HuH-7 (cell line): ENCODE measurements at places on chromosomes 3 and 15.
A peak's percentile ranks its signal among the peaks of the same experiment; 100 is the strongest.

- peak; percentile 83 for DNase-seq
Observed at GRCh38 chr3:115792206-115792955, 169.1 kb downstream of the GAP43 start.

- DNase-seq = no peak
Observed at GRCh38 chr3:57942388-57942787, 65.8 kb upstream of the FLNB start.

DNA sequence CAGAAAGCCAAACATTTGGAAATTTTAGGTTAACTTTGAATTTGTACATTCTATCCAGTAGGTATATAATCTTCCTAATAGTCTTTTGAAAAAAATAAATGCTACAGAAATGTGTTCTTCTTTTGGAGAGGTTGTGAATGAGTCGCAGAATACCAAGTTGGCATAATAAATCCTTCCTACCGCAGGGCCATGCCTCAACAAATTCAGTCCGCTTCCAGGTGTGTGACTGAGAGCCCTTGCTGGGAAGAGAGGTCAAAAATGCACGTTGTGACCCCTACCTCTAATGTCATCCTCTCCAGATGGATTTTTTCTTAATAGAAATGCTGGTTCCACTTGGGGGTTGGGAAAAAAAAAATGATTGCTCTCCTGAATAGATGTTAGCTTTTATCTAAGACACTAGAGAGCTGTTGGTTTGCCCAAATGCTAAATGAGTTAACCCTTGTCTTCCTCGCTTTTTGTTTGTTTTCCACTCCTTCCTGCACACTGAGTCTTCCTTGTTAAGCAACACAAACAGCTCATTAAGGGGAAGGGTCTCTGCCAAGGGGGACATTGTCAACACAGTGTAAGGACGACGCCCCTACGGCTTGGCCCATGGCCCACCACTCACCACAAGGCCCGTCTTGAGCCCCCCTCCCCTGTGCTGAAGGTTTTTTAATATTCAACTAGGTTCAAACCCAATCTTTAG is 33.9 kb downstream of the RLBP1 start:
- DNase-seq = no peak

DNA sequence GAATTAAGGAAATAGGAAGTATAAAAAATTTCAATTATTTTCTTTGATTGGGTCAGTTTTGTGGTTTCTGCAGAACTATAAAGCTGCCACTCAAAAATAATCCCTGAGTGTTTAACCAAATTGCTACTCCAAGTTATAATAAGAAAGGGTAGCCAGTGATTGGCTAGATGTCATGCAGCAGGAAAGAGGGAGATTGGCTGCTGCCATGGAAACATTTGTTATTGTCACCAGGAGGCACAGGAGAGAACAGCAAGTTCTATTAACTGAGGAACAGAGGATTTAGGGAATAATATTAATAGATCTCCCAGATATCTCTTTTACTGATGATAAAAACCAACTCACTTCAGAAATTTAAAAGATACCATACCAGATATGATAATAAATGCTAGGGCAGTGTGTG is 42.6 kb downstream of the CLDN1 start:
- no peak for DNase-seq

DNA sequence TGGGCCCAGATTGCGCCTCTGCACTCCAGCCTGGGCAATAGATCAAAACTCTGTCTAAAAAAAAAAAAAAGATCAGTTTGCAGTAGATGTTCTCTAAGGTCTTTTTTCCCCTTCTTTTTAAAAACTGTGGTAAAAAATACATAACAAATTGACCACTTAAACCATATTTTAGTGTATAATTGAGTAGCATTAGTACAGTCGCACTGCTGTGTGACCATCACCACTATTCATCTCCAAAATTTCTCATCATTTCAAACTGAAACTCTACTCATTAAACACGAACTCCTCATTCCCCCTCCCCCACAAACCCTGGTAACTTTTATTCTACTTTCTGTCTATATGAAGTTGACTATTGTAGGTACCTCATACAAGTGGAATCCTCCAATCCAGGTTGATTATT is 160.3 kb downstream of the PEX5L start:
- no peak for DNase-seq

- no peak for DNase-seq
Observed at GRCh38 chr15:73786538-73786937, 33.4 kb upstream of the INSYN1 start.

DNA sequence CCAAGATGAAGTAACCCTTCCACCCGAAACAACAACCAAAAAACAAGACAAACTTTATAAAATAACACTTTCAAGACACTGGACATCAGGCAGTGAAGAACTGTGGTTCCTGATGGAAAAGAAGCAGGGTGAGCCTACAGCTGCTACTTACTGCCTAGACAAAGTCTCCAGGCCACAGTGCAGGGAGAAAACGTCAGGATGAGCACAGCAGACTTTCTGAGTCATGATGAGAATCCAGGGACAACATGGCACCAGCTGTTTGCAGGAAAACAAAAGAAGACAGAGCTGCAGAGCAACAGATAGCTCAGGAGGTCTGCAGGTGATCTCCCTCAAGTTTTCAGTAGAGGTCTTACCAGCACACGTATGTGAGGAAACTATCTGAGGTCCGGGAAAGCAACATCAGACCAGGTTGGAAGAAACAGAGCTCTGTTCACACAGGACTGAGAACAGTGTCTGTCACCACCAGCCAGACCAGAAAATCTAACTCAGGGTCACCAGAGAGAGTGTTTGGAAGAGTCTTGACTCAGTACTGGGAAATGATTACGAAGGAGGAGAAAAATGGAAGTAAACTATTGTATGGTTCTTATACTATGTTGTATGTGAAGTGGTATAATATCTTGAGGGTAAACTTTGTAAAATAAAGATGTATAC is 108.9 kb downstream of the ANO10 start:
- DNase-seq = no peak

GRCh38 chr15:38197553-38197952 is 55.1 kb upstream of the SPRED1 start:
- no peak for DNase-seq

DNA sequence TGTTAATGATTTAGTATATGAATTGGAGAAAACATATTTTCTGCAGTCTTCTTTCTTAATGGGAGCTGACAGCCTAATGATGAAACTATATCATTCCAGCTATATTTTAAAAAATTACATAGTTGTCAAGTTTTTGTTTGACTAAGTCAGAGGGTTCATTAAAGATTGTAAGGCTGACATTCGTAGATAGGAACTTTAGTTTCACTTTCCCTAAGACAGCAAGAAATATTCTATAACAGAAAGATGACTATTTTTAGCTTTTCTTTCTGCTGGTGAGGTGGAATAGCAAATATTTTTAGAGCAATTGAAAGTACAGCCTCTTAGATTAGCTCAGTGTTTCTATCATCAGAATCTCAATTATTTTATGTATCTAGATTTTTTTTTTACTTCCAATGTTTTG is 60.2 kb downstream of the PIAS1 start:
- no peak for DNase-seq

DNA sequence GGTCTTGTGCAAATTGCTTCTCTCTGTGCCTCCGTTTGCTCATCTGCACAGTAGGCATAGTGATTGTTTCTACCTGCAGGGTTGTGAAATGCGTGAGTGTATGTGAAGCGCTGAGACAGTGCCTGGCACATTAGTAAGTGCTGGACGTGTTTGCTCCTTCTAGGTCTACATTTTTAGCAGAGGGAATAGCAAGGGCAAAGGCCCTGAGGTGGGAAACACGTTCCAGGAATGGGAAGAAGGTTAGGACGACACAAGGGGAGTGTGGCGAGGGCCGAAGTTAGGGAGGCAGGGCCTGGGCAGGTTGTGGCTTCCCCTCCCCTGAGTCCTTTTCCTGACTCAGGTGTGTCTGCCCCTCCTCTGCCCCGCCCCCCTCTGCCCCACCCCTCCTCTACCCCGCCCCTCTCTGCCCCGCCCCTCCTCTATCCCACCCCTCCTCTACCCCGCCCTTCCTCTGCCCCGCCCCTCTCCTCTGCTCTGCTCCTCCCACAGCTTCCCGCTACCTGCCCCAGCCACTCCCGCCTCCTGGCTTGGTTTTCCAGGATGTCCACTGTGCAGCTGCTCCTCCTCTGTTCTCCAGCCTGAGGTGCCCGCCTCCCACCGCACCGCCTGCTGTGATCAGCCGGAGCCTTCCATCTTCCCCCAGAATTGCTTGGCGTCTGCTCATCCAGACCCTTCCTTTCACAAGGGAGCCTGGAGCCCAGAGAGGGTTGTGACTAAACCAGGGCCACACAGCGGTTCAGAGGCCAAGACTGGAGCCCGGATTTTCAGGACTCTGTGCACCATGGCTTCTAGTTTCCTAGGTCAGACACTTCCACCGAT is 31.1 kb upstream of the SMAD6 start:
- DNase-seq = peak; percentile 64

GRCh38 chr3:12559520-12559919 is 2.6 kb downstream of the MKRN2 start:
- no peak for DNase-seq

DNA sequence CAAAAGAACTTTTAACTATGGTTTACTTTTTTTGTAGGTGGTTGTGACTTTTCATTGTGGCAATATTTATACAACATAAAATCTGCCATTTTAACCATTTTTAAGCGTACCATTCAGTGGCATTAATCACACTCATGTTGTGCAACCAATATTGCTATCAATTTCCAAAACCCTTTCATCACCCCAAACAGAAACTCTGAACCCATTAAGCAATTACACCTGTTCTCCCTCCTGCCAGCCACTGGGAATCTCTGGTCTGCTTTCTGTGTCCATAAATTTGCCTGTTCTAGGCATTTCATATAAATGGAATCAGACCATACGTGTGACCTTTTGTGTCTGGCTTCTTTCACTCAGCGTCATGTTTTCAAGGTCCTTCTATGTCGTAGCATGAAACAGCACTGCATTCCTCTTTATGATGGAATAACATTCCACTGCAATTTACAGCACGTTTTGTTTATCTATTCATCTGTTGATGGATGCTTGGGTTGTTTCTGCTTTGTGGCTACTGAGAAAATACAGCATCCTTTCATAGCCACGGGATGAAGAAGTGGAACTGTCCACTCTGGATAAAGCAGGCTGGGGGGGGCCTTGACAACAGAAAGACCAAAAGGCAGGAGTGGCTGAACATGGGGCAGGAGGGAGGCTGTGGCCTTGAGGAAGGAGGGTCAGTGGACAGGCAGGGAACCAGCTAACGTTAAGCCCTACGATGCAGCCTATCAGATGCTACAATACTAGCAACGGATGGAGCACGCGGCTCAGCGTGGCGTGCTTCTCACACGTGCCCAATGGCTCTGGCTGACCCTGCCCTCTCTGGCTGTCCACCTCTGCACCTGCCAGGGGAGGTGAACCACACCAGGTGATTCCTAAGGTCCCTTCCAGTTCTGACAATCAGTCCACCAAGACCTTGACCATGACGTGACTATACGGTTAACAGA is 110.9 kb downstream of the SEC22A start:
- no peak for DNase-seq

DNA sequence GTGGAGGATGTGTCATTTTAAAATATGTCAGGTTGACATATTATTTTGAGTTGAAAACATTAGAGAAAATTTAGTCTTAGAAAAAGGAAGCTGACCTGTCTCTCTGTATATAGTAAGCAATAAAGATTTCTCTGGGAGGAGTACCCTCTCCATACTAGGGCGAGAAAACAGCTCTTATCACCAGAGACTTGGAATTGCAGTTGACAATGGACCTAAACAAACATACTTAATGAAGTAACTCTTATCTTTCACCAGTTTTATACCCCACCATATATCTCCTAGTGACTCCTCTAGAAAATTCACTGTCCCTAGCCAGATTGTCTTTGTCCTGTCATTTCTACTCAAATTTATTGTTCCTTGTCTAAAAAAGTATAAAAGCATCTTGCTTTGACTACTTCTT is 7.2 kb upstream of the GATM start:
- DNase-seq = peak; percentile 67

- no peak for DNase-seq
Observed at GRCh38 chr3:14277557-14277956, 98.9 kb downstream of the LSM3 start.

GRCh38 chr3:79765911-79766310 is 1.9 kb downstream of the ROBO1 start:
- no peak for DNase-seq

GRCh38 chr3:45817831-45818522 is 21.6 kb upstream of the SLC6A20 start:
- no peak for DNase-seq

GRCh38 chr15:74957476-74958035 is 984 bp upstream of the RPP25 start:
- no peak for DNase-seq

- no peak for DNase-seq
Observed at GRCh38 chr3:159796744-159797143, 191.9 kb upstream of the IL12A start.

- DNase-seq = no peak
Observed at GRCh38 chr3:4936982-4937614, 42.1 kb upstream of the BHLHE40 start.

DNA sequence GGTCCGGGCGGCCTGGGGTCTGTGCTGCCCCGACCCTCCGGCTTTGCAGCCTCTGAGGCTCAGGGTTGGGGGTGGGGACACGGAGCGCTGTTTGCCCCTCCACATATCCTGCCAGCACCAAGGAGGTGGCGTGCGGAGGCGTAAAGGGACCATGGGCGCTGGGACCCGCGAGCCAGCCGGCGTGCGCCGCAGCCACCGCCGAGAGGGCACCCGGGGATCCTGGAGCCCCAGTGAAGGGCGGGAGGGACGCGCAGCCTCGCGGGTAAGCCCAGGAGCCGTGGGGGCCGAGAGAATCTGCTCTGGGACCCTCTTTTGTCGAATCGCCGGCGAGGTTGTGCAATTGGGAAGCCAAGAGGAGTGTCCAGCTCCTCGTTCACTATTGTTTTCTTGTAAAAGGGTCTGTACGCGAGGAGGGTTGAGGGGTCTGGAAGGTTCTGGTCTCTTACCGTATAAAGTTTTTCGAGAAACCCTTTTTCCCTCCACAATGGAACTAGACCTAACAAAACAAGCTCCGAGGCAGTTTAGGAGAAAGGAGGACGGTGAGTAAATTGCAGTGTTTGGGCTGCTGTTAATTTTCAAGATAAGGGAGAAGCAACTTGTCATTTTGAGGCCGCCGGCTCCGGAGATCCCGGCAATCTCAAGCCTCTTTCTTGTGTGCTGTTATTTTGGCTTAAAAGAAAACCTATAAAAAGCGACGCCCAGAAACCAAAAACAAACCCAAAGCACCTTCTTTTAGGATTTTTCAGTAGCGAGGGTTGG is 29.9 kb upstream of the ST3GAL6 start:
- DNase-seq = peak; percentile 49

DNA sequence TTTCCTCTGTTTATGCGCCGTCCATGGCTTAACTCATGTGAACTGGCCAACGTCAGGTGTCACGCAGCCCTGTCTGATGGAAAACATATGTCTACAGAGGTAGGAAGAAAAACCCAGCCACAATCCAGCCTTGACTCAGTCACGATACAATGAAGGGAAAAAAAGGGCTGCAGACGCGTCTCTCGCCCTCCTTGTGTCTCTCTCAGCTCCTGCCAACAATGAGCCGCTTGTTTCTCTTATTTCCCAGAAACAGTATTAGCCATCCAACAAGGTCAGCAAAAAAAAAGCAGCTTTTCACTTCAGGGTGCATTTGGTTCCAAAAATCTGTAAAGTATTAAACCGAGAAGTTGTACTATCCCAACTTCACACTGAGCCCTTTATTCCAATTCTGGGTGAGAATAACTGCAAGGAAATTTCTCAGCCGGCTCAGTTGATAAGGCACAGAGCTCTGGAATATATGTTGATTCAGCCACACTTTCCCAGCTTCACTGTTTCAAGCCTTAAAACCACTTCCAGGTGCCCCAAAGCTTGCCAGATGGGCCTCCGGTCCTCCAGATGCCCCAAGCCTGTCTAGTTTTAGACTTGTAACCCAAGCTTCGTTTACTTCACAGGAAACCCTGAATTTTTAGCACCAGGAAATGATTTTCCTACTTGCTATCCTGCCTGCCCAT is 79.4 kb downstream of the TM4SF4 start:
- no peak for DNase-seq

- no peak for DNase-seq
Observed at GRCh38 chr15:43515741-43516140, 1.7 kb upstream of the MAP1A start.
